Cerebellar cortex (tissue), 1 donor: ENCODE measurements at places on chromosomes 12 and 14.

DNA sequence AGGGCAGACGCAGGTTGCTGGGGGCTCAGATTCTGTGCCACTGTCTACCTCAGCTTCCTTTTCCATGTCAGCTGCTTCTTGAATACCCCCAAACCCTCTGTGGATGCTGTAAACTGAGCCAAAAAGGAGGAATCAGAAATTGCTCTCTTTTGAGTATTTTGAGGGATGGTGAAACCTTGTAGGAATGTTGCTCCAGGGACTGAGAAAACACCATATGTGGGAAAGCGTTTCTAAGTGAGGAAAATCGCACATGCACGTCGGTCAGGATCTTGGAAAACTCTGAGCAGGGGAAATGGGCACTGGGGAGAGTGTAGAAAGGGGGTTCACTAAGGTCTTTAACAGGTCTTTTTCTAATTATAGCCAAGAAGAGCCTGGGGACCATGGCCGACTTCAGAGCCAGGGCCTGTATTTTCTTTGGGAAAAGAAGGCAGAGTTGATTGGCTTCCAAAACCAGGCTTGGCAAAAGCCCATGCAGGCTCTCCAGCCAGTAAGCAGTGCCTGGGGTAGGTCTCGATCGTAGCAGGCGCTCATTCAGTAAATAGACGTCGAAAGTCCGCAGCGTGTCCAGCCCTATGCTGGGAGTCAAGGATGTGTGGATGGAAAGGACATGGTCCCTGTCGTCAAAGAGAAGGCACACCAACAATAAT is 58.0 kb downstream of the NTF3 start:
- DNase-seq = peak; percentile 36

DNA sequence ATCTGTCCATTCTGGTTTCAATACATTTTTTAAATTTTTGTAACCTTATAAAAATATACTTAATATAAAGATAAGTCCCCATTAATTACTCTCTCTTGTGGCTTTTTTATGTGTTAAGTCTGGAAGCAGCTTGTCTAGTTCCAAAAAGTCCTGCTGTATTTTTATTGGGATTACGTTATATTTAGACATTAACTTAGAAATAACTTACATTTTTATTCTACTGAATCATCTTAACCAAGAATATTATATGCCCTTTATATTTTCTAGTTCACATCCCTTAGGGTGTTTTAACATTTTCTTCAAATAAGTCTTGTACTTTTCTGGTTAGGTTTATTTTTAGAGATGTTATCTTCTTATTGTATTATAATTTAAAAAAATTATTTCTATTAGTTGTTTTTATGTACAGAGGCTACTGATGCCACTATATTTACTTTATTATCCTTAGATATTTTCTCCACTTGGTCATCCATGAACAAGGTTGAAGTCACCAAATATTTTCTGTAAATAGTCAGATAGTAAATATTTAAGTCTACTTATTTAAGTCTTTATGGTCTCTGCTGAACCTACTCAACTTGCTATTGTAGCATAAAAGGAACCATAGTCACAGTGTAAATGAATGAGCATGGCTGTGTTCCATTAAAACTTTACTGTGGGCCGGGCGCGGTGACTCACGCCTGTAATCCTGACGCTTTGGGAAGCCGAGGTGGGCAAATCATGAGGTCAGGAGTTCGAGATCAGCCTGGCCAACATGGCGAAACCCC is 132.4 kb upstream of the NEDD1 start:
- DNase-seq = no peak

DNA sequence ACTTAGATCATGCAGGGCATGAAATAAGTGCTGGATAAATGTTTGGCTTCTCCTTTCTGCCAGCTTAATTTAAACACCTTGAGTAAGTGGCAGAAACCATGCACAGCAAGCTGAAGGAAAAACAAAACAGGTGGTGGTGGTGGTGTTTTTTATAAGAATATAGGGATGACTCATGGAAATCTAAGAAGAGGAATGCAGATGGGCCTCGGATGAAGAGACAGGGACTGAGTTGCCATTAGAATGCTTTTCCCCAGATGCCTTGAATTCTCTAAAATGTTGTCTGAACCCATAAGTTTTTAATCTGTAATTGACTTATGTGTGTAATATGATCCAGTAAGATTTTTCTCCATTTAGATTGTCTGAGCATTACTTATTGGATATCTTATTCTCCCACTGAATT is 93.1 kb upstream of the ZDHHC17 start:
- DNase-seq = no peak

- no peak for DNase-seq
Measured at GRCh38 chr12:56546680-56547079, 25.1 kb downstream of the RBMS2 start.

DNA sequence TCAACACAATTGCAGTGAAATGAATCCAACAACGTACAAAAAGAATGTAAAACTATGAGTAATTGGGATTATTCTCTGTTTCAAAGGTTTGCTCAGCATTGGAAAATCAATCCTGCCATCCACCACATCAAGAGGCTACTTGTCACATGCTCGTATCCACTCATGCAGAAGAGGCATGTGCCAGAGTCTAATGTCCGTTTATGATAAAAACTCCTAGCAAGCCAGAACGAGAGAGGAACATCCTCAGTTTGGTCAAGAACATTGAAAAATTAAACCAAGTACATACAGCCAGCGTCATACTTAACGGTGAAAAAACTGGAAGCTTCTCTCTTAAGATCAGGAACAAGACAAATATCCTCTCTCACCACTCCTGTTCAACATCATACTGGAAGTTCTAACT is 563.9 kb upstream of the TMEM132C start:
- no peak for DNase-seq

DNA sequence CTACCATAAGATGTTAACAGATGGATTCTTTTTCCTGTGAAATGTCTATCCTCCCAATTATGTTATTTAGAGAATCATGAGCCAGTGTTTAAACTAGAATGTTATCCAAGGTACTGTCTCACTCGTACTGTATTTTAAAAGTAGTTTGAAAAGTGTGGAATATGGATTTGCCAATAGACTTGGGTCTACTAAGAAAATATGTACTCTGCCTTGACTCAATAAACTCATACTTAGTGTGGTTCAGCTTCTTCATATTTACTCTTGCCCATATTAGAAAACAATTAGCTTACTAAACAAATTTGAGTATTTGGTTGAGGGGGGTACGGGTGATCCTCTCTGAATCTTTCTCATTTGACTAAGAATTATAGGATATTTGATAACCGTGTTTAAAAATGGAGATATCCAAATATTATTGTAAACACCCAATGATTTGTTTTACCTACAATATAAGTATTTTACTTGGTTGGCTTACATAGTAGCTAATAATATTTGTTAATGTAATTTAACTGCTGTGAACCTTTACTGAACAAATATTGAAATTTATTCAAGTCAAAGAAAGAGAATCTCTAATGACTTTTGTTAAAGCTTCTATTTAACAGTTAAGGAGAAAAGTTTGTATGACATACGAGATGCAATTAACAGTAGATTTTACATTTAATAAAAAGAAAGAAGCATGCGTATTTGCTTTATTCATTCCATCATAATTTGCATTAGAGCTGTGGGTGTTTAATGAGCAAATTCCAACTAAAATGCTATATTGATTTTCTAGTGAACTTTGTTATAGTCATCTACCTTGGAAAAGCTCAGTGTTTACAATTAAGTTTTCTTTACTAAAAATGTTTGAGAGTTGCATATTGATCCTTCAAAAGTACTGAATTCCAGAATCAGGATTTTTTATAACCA is 81.2 kb downstream of the MIPOL1 start:
- no peak for DNase-seq

DNA sequence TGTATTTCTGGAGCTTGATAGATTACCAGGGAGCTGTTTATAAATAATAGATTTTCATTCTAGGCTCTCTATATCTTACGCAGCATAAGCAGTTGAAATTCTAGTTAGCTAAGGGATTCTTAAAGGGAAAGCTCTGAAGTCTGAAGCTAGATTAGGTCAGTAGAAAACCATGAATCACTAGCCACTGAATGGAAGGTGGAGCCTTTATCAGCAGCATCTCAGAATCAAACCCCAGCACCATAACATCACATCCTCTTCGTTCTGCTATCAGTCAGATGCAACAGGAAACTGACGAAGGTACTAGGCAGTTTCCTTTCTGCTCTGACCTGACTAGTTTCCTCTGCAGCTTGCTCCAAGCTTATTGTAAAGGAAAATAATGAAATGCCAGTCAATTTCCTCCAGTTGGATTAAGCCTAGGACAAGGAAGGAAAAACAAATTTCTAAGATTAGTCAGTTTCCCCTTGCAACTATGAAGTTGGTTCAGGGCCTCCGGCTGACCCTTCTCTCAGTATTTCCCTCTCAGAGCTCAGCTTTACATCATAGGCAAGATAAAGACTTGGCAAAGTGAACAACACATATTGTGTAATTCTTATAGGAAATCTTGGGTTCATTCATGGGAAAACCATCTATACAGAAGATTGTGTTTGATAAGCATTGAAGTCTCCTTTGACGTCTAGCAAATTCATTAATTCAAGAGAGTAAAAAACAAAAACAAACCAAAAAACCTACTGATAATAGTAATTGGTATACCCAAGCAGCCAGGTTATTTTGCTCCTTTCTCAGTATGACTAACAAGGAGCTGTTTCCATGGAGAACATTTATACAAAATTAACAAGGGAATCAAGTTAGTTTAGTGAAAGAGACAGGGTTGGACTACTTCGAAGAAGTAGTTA is 43.4 kb upstream of the CFAP54 start:
- DNase-seq = no peak

DNA sequence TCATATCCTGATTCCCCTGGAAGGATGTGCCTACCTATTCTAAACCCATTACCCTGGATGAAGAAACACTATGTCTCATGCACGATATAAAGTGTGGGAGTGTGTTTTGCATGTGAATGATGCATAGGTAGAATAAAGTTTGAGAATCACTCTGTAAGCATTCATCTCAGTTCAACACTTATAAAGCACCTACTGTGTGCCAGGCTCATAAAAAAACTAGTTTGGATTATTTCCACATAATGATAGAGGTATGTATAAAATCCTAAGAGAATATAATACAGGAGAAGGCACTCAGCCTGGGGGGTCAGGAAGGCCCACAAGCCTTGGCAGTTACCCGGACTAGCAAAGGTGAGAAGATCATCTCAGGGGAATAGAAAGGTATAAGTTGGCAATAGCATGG is 41.1 kb upstream of the BCL2L14 start:
- DNase-seq = no peak

DNA sequence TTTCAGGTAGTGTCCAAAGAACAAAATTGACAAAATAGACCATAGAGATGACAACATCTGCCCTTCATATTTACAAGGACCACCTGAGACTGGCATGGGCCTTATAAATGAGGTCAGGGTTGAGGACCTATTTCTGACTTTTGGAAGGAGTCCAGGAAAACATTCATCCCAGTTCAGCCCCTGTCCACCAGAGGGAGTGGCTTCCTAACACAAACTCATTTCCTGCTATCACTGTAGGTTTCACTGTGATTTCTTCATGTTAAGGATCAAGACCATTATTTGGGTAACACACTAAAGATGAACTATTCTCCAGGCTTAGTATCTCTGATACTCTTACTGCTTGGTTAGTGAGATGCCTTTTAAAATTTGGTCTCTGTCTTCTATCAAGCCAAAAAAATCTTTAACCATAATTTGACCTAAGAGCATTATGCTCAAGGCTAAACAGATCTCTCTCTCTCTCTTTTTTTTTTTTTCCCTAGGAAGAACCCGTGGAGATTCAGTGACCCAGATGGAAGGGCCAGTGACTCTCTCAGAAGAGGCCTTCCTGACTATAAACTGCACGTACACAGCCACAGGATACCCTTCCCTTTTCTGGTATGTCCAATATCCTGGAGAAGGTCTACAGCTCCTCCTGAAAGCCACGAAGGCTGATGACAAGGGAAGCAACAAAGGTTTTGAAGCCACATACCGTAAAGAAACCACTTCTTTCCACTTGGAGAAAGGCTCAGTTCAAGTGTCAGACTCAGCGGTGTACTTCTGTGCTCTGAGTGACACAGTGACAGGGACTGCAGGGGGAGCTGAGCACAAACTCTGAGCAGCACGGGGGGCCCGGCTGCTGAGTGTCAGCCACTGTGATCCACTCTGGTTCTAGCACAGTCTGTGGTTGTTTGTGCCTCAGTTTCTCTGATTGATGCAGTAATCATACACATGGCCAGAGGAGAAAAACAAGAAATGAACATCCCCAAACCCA is 267.6 kb upstream of the OR4E1 start:
- DNase-seq = peak; percentile 8

DNA sequence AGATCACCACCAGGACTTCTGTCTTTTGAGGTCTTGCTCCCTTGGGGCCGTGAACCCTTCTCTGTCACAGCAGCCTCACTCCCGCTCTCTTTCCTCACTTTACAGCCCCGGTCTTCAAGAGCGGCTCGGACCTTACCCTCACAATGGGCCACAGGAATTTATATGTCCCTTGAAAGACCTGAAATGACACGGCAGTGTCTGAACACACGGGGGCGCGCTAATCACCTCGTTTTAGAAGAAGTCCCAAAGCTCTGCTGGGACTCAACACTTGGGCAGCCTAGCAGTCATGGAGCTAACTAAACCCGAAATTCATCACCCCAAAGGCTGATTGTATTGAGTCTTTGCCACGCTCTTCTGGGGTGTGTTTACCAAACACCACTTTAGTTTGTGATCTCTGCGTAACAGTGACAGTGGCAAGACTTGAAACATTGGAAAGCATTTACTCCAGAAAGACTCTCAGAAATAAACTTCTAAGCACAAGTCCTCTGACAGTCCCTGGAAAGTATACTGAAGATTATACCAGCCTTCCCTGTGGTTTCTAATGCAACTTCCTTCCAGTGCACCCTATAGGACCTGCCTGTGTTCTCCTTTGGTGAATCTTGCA is 29.0 kb downstream of the SERPINA11 start:
- peak; percentile 60 for DNase-seq

GRCh38 chr12:44379831-44380230 is 496.3 kb downstream of the NELL2 start:
- peak; percentile 30 for DNase-seq

DNA sequence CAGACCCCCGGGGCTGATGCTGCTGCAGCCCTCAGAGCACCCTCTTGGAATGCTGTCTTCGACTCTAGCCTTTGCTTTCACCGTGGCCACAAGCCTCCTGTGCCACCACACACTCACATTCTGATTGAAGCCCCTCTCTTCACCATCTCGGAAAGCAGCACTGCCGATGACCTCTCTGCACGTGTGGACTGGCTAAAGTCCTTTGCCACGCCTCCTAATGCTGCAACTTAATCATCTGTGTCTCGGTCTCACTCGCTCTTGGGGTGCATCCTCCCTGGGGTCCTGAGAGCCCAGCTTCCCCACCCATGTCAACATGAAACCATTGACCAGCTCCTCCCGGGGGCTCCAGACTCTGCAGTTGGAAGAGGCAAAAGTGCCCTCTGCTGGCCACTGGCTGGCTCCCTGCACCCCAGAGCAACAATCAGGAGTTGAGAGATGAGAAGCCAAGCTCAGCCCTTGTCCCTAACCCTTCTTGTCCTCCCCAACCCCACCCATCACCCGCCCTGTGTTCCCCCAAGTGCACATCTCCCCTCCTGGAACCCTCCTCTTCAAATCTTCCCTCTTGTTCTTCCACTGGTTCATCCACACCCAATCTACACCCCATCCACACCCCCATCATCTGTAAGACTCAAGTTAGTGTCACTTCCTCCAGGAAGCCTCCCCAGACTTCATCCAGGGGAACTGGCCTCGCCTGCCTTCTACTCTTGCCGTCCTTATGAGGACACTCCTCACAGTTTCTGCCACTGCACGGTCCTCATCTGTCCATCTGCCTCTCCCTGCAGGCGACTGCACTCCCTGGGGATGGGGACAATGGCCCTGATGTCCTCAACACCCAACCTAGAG is 23.6 kb upstream of the FAM181A start:
- peak; percentile 30 for DNase-seq
